Psoas muscle (tissue), 8 donors: ENCODE measurements at places on chromosomes 3 and 15.

- no peak for DNase-seq
Measured at GRCh38 chr3:159996959-159997358, 8.3 kb downstream of the IL12A start.

GRCh38 chr3:101941318-101942040 lies 92.2 kb downstream of the NFKBIZ start:
- DNase-seq, result no peak

DNA sequence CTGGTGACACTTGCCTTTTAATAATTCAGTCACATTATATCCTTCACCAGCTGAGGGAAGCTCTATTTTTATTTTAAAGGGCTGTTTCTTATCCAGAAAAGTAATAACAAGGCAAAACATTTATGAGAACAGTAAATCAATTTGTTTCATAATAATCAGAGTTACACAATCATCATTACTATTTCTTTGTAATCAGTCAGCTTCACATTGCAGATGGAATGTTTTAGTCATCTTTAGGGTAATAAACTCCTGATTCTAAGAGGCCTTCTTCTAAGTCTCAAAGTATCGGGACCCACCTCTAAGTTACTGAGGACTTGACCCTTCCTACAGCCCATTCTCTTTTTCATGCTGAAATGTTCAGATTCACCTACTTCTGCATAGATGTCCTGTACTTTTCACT lies 298.3 kb upstream of the TGFBR2 start:
- DNase-seq, result no peak

GRCh38 chr3:39631136-39631535 lies 163.7 kb downstream of the MOBP start:
- DNase-seq, result no peak

DNA sequence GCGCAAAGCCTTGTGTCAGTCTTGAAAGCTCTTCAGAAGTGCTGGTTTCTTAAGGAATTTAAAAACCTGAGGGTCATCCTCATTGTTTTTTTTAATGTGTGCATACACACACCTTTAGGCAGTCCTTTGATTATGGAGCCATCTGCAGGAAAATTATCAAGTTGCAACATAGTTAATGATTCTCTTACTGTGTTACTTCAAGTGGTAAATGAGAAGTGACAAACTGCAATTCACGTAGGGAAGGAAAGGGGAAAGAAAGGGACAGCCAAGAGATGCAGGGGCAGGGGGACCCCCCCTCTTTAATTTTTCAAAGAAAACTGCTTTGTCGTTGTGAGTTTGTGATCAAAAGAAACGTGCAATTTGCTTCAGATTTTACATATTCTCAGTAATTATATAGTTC lies 162.4 kb upstream of the CGNL1 start:
- DNase-seq, result no peak

DNA sequence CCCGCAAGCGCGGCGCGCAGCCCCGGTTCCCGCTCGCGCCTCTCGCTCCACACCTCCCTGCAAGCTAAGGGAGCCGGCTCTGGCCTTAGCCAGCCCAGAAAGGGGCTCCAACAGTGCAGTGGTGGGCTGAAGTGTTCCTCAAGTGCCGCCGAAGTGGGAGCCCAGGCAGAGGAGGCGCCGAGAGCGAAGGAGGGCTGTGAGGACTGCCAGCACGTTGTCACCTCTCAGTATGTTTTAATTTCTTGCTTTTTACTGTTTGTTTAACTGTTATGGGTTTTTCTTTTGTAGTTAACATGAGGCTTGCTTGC lies 1525.7 kb downstream of the SI start:
- DNase-seq, result no peak

DNA sequence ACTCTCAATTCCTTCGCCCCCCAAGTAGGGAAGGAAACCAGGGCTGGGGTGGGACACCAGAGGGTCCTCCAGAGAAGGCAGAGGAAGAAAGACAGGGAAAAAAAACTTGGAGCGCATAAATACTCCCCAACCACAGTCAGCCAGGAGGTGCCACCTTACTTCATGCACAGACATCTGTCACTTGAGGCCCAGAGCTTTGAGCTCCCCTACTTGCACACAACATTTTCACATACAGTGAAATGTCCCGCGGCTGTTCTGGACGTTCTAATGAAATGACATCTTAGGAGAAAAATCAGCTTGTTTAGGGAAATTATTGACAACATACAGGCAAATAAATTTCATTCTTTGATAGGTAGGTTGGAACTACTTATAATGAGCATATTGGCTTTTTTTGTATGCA lies 113.0 kb downstream of the LIPC start:
- DNase-seq, result no peak

GRCh38 chr15:70559265-70560239 lies 203.8 kb downstream of the UACA start:
- DNase-seq, result peak; percentile 25

GRCh38 chr15:26891448-26892181 lies 24.8 kb downstream of the GABRA5 start:
- DNase-seq, result no peak

DNA sequence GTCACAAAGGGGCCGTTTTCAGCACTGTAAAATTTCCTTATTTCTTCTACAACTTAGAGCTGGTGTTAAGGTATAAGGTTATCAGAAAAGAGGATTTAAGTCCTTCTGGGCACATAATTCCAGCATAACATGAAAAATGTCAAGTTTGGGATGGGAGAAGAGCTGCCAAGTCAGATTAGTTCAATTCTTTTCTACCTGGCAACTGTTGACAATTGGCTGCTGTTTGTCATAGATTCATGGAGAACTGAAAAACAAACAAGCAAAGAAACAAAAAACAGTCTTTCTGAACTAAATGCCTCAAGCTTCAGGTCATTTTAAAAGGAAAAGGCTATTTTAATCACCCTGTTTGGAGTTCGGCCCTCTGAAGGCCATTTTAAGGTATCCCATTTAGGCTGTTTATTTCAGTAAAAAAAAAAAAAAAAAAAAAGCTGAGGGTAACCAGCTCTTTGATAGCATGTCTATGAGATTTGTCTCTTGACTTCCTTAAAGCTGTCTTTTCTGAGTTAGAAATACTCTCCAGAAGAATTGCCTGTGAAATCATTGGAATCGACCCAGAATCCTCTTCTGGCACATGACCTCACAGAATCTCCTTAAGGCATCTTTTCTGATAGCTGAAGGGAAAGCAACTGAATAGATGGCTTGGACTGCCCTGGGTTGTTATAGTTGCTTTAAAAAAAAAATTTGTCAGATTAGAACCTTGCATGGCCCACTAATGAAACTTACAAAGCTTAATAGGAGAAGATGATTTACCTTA lies 173.3 kb downstream of the SEMA6D start:
- DNase-seq, result no peak

GRCh38 chr3:73069187-73069586 lies 7.7 kb downstream of the EBLN2 start:
- no peak for DNase-seq
